GM23248 (cell line): ENCODE measurements at places on chromosomes 11 and 22. TPM values are rescaled to one million over a fixed set of nuclear protein-coding genes. Genes with fewer than 3 reads are reported as not detected.

DNA sequence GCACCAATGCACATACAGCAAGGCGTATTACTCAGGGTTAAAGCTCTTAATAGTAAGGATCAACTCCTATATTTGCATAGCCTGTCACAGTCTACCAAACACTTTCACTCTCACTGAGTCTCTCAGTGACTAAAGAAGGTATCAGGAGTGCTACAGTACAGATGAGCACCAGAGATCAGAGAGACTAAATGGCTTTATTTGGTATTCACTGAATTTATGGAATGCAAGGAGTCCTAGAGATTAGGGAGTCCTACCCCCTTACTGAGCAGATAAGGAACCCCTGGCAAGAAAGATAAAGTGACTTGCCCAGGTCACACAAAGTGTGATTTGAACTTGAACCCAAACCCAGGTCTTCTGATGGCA, 396.4 kb upstream of the CCDC90B start:
- 0 out of 2 replicates have a peak, but pooled peaks cover 7% of the 10 kb centered on the region for H3K4me1 ChIP-seq
- DNase-seq, result no peak
- no peak overlapping the region for H3K4me3 ChIP-seq
- H3K27ac ChIP-seq, result no peak overlapping the region
- no peaks in the 10 kb centered on the region for H3K36me3 ChIP-seq
- no peaks in the 10 kb centered on the region for H3K27me3 ChIP-seq

DNA sequence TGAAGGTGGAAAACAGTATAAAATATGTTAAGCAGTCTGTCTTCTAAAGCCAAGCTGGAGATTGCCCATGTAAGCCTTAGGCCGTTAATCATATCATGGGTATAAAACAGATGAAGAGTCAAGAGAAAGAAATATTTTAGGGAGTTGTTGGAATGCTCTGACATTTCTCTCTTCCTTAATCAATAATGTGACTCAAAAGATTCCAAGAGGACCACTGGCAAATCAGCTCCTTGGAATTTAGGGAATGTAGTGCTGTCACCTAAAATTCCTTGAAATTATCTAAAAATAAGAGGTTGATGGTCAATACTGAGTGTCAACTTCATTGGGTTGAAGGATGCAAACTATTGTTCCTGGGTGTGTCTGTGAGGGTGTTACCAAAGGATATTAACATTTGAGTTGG, 525.9 kb downstream of the KCNA4 start:
- H3K27me3 ChIP-seq, result no peaks in the 10 kb centered on the region
- H3K27ac ChIP-seq, result no peak overlapping the region
- H3K4me3 ChIP-seq, result no peak overlapping the region

GRCh38 chr22:22123118-22123959, 121.2 kb upstream of the VPREB1 start:
- H3K27ac ChIP-seq, result no peak overlapping the region
- no peaks in the 10 kb centered on the region for H3K4me1 ChIP-seq
- H3K27me3 ChIP-seq, result peaks cover 27% of the 10 kb centered on the region
- H3K36me3 ChIP-seq, result no peaks in the 10 kb centered on the region

PRR33 gene
- polyA plus RNA-seq, result not detected in 2 replicates

CD6 gene
- not detected in 2 replicates for polyA plus RNA-seq
